ENCODE measurements at places on chromosomes 2 and 18.

DNA sequence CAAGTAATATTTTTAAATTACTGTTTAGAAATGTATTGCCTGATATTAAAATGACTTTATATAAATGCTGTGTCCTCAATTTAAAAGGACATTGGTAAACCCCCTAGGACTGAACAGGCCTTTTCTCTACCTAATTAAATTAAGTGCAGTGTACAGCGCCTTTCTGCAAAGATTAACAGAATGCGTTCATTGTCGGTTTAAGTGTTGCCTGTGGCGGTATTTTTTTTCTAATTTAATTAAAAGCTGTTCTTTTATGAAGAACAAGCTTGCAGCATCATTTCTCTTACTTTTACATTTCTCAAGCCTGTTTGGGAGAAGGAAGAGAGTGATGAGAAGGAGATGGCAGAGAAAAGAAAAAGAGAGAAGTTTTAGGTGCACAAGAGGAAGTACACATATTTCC, 344.9 kb downstream of the CPS1 start:
- DNase-seq, result no peak

- DNase-seq, result no peak
Measured at GRCh38 chr18:12008842-12009580, 27.7 kb downstream of the IMPA2 start.

- no peak for DNase-seq
Measured at GRCh38 chr2:60891180-60891579, 9.8 kb downstream of the REL start.

DNA sequence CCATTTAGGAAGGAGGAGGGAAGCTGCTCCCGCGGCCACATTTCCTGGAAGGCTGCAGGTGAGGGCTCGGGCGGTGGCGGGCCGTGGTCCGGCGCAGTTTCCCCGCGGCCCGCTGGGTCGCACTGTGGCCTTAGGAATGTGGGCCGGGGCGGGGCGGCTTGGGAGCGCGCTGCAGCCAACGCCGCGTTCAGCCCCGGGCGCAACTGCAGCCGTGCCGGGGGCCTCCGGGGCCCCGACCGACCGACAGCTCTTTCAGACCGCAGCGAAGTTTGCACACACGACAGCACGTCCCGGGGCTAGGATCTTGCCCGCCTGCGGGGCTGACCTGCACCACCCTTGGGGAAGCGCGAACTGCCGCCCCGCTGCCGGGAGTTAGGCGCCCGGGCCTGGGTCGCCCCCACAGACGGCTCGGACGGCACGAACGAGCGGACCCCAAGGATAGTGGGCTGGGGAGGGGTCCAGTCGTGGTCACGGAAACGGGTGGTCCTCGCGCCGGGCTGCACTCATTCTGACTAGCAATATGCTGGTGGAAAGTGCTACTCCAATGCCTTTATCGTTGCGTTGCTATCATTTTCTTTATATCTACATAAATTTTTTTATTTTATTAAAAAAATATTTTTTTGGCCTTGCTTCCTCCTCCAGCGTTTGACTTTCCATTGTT, 69.9 kb upstream of the DLX2 start:
- peak; percentile 29 for DNase-seq

GRCh38 chr2:129709001-129709955, 270.2 kb upstream of the RAB6C start:
- DNase-seq, result no peak

GRCh38 chr18:498931-499775, 1.3 kb downstream of the COLEC12 start:
- no peak for DNase-seq

DNA sequence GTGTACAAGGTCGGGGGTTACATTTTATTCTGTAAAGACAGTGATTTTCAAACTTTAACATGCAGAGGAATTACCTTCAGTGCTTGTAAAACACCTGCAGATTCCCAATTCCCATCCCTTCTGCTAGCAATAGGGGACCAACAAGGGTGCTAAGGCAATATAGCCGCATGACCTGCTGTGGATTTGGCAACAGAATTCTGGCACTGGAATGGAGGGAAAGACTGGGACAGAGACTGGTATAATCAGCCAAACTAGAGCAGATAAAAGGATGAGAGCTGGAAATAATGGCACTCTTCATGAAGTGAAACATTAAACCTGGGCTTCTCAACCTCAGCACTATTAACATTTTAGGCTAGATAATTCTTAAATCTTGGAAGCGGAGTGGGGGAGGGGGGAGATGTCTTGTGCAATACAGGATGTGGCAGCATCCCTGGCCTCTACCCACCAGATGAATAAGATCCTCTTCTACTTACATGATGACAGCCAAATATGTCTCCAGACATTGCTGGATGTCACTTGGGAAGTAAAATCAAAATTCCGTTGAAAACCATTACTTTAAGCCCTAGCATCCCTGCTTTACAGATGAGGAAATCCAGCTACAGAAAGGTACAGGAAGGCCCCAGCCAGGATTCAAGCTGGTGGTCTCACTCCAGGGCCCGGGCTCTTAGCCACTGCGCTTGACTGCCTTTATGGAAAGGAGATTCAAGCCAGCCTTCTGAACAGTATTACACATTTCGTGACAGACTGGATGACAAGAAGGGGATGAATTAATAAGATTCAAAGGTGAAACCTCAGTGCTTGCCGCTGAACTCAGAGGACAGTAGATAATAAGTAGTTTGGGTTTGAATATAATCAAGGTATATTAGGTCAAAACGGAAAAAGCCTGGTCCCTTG, 1.7 kb downstream of the EVA1A start:
- no peak for DNase-seq

- peak; percentile 34 for DNase-seq
Measured at GRCh38 chr2:84781942-84782716, 98.8 kb downstream of the TRABD2A start.

DNA sequence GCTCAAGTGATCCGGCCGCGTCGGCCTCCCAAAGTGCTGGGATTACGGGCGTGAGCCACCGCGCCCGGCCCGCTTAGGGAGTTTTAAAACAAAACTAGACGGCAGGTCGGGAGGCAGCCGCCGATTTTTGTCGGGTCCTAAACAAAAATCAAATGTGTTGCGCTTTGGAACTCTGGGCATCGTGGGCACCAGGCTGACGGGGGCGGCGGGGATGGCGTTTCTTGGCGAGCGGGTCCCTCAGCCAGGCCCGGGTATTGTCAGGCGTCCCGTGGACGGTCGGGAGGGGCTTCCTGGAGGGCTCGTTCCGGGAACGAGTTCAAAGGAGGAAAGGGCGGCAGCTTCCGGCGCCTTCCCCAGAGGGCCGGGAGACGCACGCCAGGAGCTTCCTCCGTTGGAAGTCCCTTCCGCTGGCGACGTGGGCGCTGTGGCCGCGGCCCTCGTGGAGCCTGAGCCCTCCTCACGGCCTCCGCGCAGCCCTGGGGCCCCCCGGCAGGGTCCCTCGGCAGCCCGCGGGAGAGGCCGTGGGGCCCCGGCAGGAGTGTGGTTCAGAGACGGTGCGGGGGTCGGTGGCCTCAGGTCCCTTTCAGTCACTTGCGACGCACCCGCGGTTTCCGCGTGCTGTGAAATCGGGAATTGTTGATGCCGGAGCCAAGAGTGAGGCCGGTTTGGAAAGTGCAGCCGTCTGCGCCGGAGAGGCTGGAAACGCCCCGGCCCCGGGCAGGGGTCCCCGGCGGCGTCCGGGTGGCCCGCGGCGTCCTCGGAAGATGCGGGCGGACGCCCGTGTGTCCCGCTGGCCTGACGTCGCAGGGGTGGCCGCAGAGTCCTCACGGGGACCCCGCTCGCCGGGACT, 59.3 kb downstream of the EMILIN2 start:
- peak; percentile 39 for DNase-seq

- no peak for DNase-seq
Measured at GRCh38 chr2:232741294-232741693, 35.1 kb downstream of the KCNJ13 start.

GRCh38 chr18:25737710-25738311, 352.6 kb downstream of the SS18 start:
- no peak for DNase-seq

DNA sequence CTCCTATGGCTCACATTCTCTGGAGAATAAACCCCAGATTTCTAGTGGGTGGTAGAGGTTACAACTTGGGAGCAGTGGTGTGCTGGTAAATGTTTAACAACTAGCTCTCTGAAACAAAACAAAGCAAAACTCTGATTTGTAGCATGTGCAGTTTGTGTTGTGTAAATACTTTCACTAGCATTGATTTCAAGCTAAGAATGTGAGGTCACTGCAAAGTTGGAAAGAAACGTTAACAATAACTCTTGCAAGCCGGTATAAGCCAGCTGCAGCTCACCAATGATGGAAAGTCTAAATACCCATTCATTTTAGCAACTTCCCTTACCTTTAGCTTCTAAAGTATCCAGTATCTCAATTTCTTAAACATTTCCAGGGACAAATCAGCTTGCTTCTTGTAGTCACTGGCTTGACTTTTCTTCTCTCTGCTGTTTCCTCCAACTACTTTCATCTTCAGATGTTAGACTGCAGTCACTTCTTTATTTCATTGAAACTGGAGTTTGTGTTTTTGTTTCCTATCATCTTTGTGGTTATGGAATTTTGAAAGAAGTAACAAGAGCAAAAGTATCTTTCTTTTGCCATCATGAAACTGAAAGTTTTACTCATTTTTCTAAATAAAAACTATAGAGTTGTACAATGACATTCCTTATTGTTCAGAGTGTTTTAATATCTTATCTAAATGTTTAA, 140.2 kb downstream of the PLCL1 start:
- no peak for DNase-seq

DNA sequence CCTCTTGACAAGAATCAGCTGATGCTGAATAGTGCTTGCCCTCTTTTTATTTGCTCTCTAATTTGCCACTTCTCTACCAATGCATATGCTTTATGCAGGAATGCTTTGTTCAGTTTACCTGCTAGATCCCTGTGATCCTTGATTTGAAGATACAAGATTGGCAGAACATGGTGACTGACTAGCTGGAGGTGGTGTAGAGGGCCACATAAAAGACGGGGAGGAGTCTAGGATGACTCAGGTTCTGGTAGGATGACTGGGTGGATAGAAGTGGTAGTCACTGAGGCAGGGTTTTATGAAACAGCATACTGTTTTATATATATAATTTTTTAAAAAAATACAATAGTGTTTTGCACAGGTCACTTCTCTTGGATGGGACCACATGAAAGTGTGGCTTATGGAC, 6.3 kb upstream of the ADGRF3 start:
- DNase-seq, result no peak

DNA sequence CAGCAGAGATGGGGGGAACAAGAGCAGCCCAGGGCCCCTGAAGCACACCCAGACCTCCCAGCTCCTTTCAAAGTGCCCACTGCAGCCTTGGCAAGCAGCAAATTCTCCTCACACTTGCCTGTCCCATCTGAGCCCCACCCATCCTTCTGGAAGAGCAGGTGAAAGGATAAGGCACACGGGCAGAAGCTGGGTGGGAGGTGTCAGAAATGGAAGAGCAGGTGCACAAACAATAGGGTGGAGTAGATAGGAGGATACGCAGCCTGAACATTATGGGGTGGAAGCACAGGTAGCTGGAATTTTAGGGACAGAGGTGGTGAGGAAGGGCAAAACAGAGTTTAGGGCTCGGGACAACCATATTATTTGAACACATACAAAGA, 69.2 kb downstream of the TNS1 start:
- no peak for DNase-seq

- no peak for DNase-seq
Measured at GRCh38 chr18:59631583-59632181, 65.5 kb downstream of the CCBE1 start.

- no peak for DNase-seq
Measured at GRCh38 chr2:15895615-15896469, 44.5 kb upstream of the MYCN start.

- no peak for DNase-seq
Measured at GRCh38 chr2:149926149-149926548, 338.6 kb upstream of the MMADHC start.

DNA sequence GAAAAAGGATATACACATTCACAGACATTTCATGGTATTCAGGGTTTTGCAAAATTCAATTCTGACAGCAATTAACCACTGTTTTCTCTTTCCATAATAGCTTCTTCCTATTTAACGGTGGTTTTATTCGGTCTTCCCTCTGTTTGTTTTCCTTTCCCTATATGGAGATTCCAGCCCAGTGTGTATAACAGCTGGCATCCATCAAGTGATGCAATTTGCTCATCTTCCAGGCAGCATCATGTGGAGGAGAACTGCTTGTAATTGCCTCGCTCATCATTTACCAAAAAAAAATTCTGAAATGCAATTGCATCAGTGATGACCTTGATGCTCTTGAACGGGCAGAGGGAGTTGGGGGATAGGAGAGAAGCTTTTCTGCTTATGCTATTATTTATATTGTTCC, 165.9 kb upstream of the PGAP1 start:
- DNase-seq, result no peak

DNA sequence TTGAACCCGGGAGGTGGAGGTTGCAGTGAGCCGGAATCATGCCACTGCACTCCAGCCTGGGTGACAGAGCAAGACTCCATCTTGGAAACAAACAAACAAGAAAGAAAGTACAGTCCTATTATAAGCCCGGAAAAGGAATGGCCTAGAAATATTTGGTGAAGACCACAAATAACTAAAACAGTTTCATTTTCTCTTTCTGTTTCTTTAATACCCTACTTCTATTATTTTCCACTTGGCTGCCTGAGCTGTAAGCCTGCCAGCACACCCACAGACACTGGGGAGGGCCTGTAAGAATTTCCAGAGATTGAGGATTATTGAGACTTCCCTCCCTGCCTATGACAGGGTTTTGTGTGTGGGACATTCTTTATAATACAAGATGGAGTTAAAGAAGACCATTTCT, 188.0 kb upstream of the DCC start:
- DNase-seq, result no peak

- DNase-seq, result no peak
Measured at GRCh38 chr18:79818631-79819030, 20.9 kb downstream of the KCNG2 start.

GRCh38 chr2:43303889-43304288, 77.5 kb upstream of the ZFP36L2 start:
- no peak for DNase-seq

DNA sequence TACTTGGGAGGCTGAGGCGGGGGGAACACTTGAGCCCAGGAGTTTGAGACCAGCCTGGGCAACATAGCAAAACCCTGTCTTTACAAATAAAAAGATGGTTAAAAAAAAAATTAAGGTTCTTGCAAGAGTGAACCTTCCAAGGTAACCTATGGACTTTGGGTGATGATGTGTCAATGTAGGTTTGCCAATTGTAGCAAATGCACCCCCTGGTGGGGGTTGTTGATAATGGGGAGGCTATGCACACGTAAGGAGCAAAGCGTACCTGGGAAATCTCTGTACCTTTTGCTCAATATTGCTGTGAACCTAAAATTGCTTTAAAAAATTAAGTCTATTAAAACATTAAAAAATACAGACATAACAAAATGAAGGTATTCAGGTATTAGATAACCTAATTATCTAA, 70.4 kb downstream of the CWC22 start:
- DNase-seq, result peak; percentile 23
